Cerebellum (tissue), 4 donors: ENCODE measurements at places on chromosomes 2 and 18. TPM values are rescaled to one million over a fixed set of nuclear protein-coding genes. Genes with fewer than 3 reads are reported as not detected.

DNA sequence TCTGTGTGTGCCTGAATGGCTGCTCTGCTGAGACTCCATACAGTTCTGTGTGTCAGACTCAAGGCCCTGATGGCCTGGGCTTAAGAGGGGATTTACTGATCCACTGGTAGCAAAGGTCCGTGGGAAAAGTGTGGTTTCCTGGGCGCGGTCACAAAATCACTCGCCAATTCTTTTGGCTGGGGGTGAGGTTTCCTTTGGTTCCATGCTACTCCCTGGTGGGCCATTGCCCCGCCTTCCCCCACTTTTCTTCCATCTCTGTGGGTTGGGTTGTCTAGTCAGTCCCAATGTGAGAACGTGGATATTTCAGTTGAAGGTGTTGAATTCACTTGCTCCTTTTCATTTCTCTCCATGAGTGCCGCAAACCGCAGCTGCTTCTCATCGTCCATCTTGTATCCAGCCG, 162.7 kb upstream of the NRXN1 start:
- DNase-seq = no peak

GRCh38 chr18:44093253-44093652, 587.4 kb upstream of the SETBP1 start:
- DNase-seq = no peak

The TLX2 gene
- total RNA-seq = not detected

The AGXT gene
- total RNA-seq = not detected

GRCh38 chr18:60146220-60146960, 226.2 kb downstream of the MC4R start:
- DNase-seq = no peak

The DUSP19 gene
- 5.9 TPM for total RNA-seq
